ENCODE measurements at places on chromosomes 7 and 10.

DNA sequence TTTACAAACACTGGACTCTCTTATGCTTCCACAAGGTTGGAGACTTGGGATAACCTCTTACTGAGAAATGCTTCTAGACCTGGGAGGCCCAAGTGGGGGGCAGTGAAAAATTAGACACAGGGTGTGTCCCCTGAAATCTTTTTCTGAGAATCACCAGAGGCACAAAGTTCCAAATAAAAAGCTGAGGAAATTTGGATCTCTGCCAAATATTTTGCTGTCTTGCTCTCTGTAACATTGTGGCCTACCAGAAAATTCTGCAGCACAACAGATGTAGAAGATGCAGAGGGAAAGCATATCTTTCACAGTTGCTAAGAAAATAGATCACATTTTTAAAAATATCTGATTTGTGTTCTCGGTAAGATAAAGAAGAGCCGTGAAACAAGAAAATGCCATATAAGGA, 849.4 kb downstream of the CCSER2 start:
- no peak for DNase-seq

DNA sequence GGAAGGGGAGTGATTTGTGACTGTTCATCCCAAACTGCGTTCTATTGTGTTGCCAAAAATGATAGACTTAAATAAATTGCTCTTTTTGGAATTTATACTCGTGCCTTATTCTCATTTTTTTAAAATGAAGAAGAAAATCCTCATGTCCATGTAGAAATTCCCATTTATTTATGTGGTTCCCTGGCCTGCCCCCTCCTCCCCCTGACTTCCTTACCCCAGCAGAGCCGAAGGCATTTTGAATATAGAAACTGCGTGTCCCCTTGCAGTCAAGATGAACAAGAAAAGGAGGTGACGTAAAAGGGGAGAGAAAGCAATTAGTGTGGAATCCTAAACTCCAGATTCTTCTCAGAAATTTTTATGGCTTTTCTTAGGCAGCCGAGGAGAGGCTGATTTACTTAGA, 126.1 kb downstream of the FAM204A start:
- no peak for DNase-seq

DNA sequence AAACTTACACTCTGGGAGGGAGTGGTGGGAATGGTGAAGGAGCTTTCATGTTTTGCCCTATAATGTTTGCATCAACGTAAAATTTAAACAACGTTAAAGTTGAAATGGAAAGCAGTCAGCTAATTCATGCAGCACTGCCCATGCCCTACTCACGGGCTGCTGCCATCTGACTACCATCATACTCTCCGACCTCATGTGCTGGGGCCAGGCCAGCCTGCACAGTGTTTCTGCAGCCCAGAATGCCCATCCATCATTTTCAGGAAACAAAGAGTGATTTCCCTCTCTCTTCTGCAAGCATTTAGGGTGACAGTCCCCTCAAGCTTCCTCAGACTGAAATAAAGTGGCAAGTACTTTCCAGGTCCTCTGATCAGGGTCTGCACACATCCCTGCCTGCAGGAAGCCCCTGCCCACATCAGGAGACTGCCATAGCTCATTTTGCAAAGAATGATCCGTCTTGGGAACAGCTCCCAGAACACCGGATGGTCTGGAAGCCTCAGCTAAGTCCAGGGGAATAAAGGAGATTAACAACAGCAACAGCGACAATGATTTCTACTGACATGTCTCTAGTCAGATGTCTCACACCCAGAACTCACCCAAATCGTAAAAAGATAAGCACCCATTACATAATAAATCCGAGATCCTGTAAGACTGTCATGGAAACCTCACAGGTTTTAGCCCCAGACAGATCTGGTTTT, 40.3 kb downstream of the ARHGAP22 start:
- no peak for DNase-seq

GRCh38 chr7:117412946-117413559, 14.2 kb downstream of the ASZ1 start:
- no peak for DNase-seq

DNA sequence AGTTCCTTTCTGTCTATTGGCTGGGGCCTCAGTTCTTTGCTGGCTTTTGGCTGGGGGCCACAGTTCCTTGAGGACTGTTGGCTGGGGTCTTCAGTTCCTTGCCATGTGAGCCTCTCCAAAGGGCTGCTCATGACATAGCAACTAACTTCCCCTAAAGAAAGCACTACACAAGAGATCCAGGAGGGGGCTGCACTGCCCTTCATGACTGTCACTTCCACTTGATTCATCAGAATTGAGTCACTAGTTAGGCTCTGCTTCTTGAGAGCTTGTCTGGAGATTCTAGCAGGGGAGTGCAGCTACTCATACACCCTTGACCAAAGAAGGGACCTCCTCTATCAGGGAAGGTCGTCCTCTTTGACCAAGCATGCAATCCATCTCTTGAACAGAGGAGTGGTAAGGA, 38.0 kb upstream of the MKX start:
- no peak for DNase-seq

DNA sequence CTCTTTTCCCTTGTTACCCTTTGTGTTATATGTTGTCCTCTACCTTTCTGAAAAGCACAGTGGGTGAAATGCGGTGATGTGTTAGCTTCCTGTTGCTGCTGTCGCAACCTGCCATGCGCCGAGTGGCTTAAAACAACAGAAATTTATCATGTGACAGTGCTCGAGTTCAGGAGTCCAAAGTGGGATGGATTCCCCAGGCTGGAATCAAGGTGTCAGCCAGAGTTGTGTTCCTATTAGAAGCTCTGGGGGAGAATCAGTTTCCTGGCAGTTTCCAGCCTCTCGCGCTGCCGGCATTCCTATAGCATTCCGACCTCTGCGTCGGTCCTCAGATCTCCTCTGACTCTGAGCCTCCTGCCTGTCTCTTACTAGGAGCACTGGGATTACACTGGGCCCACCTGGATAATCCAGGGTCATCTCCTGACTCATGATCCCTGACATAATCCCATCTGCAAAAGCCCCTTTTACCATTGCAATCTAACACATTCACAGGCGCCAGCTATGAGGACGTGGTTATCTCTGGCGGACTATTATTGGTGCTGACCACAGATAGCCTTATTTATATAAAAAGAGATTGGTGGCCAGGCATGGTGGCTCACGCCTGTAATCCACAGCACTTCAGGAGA, 207.5 kb downstream of the CUX1 start:
- peak; percentile 44 for DNase-seq
